ENCODE measurements at places on chromosomes 3 and 15.

DNA sequence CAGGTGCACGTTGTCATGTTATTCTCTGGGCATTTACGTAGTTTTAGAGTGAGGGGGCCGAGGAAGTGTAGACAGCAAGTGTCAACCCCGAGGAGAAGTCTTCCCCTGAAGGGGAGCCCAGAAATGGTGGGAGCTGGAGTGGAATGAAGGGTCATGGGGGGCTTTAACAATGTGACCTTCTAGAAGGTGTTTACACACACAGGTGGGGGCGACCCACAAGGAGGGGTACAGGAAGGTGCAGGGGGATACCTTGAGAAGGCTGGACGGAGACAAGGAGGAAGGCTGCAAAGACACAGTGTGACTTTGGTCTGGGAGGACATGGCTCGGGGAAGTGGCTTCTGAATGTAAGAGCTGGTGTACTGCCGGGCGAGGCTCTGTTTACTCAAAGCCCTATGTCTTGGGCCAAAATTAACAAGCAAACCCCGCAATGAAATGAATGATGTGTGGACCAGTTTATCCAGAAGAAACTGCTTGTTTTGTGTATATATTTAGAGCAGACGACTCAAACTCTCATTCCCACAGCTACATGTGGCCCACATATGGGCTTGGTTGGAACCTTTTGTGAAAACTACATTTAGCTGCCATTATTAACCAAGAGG is 18.7 kb downstream of the TRPM1 start:
- no peak for DNase-seq

GRCh38 chr3:73431183-73431900 is 193.4 kb downstream of the PDZRN3 start:
- DNase-seq = no peak

DNA sequence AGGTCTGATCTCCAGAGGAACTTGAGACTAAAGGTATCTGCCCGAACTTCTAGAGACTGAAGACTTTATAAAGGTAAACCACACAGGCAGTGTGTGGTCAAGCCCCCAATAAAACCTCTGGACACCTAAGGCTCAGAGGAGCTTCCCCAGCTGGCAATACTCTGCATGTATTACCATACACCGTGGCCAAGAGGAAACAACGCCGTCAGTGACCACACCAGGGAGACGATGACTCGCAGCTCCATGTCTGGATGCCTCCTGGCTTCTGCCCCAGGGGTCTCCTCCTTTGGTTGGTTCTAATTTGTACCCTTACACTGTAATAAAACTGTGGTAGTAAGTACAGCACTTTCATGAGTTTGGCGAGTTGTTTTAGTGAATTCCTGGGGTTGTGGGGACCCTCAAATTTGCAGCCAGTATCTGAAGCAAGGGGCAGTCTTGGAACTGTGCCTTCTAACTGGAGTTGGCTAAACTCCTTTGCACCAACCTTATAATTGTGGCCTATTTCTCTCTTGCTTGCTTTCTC is 32.1 kb upstream of the BCL2L10 start:
- no peak for DNase-seq

GRCh38 chr3:128273109-128273840 is 120.0 kb downstream of the EEFSEC start:
- no peak for DNase-seq

DNA sequence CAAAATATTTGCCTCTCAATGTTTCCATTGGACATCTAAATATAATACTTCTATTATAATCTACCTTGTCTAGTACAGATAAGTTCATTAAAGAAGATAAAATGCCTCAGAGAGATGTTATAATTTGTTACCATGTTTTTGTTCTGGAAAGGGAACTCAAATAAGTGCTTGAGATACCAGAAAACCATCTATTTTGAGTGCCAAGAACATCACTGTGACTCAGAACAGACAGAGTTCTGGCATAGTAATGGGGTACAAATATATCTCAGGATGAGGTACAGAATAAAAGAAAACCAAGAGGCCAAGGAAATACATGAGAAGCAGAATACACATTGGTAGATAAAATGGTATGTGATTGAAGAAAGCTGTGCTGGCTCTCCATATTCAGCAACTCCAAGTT is 58.9 kb downstream of the IMPG2 start:
- no peak for DNase-seq

- no peak for DNase-seq
Observed at GRCh38 chr3:109831403-109831802, 494.1 kb upstream of the DPPA4 start.

- no peak for DNase-seq
Observed at GRCh38 chr3:177934001-177934891, 602.0 kb upstream of the KCNMB2 start.

DNA sequence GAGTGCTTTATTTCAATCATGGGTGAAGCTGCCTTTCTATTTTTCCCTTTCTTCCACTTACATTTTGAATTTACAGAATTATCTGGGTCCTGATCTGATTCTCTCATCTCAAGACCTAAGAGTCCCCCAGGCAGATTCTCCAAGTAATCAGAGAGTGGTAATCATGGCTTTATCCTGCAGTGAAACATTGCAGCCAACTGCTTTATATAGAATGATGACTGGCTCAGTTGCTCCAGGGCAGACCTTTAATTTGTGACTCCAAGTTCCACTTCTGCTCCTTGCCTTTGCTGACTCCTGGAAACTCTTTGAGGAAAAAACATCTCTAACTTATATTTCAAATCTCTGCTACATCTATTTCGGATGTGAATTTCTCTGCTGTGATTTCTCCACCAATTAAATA is 25.5 kb upstream of the NPTN start:
- DNase-seq = no peak

GRCh38 chr15:60519218-60519617 is 40.3 kb upstream of the ICE2 start:
- no peak for DNase-seq

GRCh38 chr3:189863031-189863430 is 231.8 kb downstream of the TP63 start:
- no peak for DNase-seq
